Activated T-helper 9 cell treated with anti-CD3 and anti-CD28 coated beads, Interleukin-2, amount 50 U/mL, for 16 hours (primary cell): ENCODE measurements at places on chromosomes 7 and 10.

- DNase-seq: no peak
Observed at GRCh38 chr10:69748621-69749020, 53.1 kb upstream of the COL13A1 start.

- DNase-seq: no peak
Observed at GRCh38 chr10:58701405-58702135, 188.9 kb downstream of the BICC1 start.

DNA sequence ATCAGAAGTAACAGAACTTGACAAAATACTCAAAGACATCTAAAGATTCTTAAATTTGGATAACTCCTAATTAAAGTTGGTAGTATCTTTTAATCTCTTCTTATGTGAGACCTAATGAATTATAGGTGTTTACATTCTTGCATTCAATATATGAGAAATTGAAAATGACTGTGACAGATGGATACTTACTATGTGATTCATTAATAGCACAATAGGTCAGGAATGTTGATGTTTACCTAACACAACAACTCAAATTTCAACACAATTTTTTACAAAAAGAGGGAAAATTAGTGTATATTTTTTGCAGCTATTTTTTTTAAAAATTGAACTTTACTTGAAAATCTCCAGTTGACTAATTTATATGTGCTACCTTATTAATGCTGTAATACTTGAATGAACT is 31.7 kb upstream of the MCU start:
- no peak for DNase-seq

GRCh38 chr7:151579644-151580043 is 59.9 kb upstream of the RHEB start:
- DNase-seq: no peak

DNA sequence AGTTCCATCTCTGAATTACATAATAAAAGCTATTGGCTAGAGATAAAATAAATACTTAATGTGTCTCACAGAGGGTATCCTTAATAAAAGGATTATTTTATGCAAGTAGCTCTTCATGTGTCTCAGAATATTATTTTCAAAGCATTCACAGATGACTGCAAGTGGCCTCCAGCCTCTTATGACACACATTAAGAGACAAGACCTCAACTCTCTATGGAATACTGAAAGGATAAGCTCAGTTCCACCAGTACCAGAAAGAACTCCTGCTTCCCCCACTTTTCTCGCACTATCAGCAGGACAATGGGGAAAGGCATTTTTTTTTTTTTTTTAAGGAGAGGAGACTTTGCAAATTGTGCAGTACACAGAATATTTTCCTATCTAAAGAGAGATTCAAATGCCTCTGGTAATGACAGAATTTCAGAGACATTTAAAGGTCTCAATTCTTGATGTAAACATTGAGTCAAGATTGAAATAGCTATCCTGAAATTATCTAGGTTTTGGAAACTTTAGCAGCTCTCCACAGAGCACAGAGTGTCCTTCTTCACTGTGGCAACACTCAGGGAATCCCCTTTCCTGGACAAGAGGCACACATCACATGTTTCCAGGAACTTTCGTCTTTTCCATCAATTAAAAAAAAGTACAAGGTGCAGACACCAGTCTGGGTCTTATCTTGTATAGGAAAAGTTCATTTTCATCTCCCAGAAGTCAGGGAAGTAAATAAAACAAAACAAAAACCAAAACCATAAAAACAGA is 122.0 kb upstream of the ANK3 start:
- DNase-seq: no peak

- DNase-seq: no peak
Observed at GRCh38 chr10:30011956-30012647, 47.3 kb downstream of the JCAD start.

GRCh38 chr7:18262058-18262457 is 233.5 kb upstream of the HDAC9 start:
- no peak for DNase-seq

- no peak for DNase-seq
Observed at GRCh38 chr10:131159771-131160170, 151.8 kb downstream of the TCERG1L start.

DNA sequence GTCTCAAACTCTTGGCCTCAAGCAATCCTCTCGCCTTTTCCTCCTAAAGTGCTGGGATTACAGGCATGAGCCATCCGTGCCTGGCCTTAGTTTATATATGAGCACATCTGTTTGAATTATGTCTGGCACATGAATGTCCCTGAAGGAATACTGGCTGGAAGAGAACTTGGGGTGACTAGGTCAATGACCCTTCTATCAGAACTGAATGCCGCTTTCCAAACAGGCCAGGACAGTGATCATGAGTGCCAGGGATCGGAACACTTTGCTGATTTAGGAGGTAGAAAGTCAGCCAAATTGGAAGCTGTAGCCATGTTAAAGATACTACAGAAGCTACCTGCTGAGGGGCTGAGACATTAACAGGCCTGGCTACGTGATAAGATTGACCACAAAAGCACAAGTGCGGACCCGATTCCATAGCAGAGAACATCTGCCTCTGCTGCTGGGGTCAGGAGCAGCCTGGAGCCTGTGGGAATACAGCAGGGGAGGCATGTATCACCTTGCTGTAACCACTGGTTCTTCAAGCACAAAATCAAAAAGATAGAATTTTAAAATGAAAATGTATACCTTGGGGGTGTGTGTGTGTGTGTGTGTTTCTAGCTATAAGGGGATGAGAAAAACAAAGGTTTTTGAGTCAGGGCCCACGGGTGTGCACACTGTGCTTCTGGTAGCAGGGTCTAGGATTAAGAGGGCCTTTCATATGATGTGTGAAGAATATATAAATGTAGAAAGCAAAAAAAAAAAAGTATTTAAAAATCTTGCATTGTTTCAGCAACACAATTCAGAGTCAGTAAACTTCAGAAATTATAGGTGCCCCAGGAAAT is 293.7 kb downstream of the BBS9 start:
- no peak for DNase-seq

GRCh38 chr10:84265418-84265817 is 20.6 kb downstream of the RGR start:
- no peak for DNase-seq
